ENCODE measurements at places on chromosomes 2 and 18.

DNA sequence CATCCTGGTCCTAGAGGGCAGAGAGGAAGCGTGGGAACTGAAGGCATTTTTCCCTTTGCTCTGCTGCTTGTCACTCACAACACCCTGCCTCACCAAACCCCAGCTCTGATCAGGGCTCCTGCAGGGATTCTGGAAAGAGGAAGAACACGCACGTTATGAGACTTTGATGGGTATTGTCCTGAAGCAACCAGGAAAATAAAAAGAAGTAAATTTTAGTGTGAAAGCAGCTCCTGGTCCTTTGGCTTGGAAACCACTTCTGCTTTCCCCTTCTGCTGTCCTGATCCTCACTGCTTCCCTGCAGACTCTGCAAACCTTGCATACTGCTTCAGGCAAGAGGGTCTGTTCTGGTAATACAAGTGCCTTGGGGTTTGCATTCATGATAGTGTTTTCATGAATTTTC is 164.1 kb downstream of the SLC8A1 start:
- H3K27me3 ChIP-seq = no peaks in the 10 kb centered on the region
- H3K4me3 ChIP-seq = no peak overlapping the region
- no peak overlapping the region for H3K27ac ChIP-seq
- DNase-seq = no peak
- no peaks in the 10 kb centered on the region for H3K36me3 ChIP-seq

DNA sequence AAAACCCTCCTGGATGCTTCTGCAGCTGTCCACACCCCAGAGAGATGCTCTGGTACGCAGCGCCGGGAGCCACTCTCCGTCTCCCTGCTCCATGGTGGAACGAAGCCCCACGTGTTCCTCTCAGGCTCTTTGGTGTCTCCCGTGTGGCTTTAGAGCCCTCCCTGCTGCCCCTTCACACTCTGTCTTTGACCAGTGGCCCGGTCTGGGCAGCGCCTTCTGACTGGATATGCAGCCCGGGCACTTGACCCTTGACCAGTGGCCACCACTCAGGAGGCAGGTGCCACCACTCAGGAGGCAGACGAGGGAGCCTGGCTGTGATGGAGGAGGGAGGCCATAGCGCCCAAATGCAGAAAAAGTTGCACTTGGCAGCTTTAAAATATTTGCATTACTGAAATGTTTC is 214.5 kb upstream of the SALL3 start:
- no peak for DNase-seq
- H3K27ac ChIP-seq = no peak overlapping the region
- H3K4me3 ChIP-seq = no peak overlapping the region
- H3K4me1 ChIP-seq = no peaks in the 10 kb centered on the region
- H3K27me3 ChIP-seq = no peaks in the 10 kb centered on the region
- no peaks in the 10 kb centered on the region for H3K36me3 ChIP-seq

- no peaks in the 10 kb centered on the region for H3K4me1 ChIP-seq
- no peak for DNase-seq
- no peak overlapping the region for H3K4me3 ChIP-seq
Measured at GRCh38 chr18:72194072-72194471, 350.1 kb downstream of the CBLN2 start.

- no peak overlapping the region for H3K4me3 ChIP-seq
- no peaks in the 10 kb centered on the region for H3K4me1 ChIP-seq
- no peaks in the 10 kb centered on the region for H3K36me3 ChIP-seq
- H3K27me3 ChIP-seq = peaks cover 19% of the 10 kb centered on the region
- no peak for DNase-seq
- no peak overlapping the region for H3K27ac ChIP-seq
Measured at GRCh38 chr2:183060571-183061231, 17.8 kb upstream of the DUSP19 start.

- no peak overlapping the region for H3K4me3 ChIP-seq
- H3K36me3 ChIP-seq = no peaks in the 10 kb centered on the region
- H3K27ac ChIP-seq = no peak overlapping the region
- no peaks in the 10 kb centered on the region for H3K4me1 ChIP-seq
Measured at GRCh38 chr2:16325016-16325975, 340.3 kb downstream of the CYRIA start.

GRCh38 chr2:63066265-63066664 is 15.6 kb downstream of the OTX1 start:
- no peak overlapping the region for H3K27ac ChIP-seq
- H3K27me3 ChIP-seq = peaks cover 50% of the 10 kb centered on the region
- H3K4me1 ChIP-seq = no peaks in the 10 kb centered on the region
- no peak overlapping the region for H3K4me3 ChIP-seq
- no peak for DNase-seq

DNA sequence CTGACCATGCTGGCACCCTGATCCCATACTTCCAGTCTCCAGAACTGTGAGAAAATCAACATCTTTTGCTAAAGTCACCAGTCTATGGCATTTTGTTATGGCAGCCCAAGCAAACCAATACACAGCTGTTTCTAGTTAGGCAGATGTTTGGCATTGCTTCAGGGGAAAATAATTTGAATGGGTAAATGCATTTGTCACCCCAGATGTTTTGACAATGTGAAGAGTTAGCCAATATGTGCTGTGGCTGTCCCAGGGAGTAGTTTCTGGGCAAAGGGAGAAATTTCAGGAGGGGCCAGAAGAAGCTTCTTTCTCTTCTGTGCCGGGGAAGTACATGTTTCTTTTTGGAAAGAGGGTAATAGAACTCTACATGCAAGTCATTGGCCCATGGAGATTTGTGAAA is 619.0 kb downstream of the SLC4A3 start:
- no peaks in the 10 kb centered on the region for H3K4me1 ChIP-seq
- no peaks in the 10 kb centered on the region for H3K36me3 ChIP-seq
- H3K27me3 ChIP-seq = no peaks in the 10 kb centered on the region
- DNase-seq = no peak
- H3K4me3 ChIP-seq = no peak overlapping the region

DNA sequence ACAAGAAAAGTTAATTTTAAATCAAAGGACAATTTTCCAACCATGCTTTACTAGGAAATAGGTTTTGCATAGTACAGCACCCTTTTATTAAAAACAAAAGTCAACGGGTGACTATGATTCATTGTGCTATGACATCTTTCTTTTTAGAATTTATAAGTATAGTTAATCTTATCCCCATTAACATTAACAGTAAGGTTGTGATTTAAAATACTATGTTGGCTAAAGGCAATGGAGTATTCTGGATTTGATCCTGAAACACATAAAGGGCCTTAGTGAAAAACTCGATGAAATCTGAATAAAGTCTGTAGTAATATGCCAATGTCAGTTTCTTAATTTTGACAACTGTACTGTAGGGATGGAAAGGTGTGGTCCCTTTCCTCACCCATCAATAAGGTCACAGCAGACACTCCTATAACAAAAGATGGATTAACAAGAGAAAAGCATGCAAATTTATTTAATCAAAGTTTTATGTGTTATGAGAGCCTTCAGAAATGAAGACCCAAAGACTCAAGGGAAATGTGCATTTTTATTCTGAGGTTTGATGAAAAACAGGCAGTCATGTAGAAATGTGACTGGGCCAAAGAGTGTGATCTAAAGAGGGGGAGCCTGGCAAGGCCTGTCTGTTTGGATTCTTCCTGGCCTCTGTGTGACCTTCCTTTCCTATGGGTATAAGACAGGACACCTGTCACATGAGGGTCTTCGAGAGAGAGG is 731.4 kb downstream of the TSN start:
- H3K4me3 ChIP-seq = no peak overlapping the region
- H3K27ac ChIP-seq = no peak overlapping the region
- DNase-seq = no peak
- no peaks in the 10 kb centered on the region for H3K27me3 ChIP-seq
- no peaks in the 10 kb centered on the region for H3K4me1 ChIP-seq

- H3K27ac ChIP-seq = no peak overlapping the region
- no peaks in the 10 kb centered on the region for H3K36me3 ChIP-seq
- no peaks in the 10 kb centered on the region for H3K27me3 ChIP-seq
- no peak overlapping the region for H3K4me3 ChIP-seq
Measured at GRCh38 chr2:132804051-132804450, 134.0 kb upstream of the LYPD1 start.

- no peak overlapping the region for H3K27ac ChIP-seq
- DNase-seq = no peak
- H3K36me3 ChIP-seq = no peaks in the 10 kb centered on the region
- H3K4me3 ChIP-seq = no peak overlapping the region
- H3K27me3 ChIP-seq = peaks cover 8% of the 10 kb centered on the region
- H3K4me1 ChIP-seq = no peaks in the 10 kb centered on the region
Measured at GRCh38 chr2:239688840-239689239, 288.0 kb upstream of the HDAC4 start.

DNA sequence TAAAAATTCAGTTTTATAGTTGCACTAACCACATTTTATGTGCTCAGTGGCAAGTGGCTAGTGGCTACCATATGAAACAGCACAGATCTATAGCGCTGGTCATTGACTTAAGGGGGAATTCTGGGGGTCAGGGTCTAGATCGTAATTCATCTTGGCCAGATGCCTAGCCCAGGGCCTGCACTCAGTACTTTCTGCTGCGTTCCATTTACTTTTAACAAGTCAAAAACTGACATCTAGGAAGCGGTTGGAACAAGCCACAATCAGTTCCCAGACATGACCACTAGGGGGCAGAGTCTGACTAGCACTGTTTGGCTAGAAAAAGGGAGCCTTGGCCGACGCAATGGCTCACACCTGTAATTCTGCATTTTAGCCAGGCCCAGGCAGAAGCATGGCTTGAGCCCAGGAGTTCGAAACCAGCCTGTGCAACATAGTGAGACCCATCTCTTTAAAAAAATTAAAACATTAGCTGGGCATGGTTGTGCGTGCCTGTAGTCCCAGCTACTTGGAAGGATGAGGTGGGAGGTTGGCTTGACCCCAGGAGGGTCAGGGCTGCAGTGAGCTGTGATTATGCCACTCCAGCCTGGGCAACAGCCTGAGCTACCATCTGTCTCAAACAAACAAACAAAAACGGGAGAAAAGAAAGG is 9.0 kb upstream of the TMBIM1 start:
- peaks cover 13% of the 10 kb centered on the region for H3K4me1 ChIP-seq
- peak overlapping the region; percentile 60 for H3K27ac ChIP-seq
- H3K36me3 ChIP-seq = no peaks in the 10 kb centered on the region
- H3K27me3 ChIP-seq = peaks cover 2% of the 10 kb centered on the region
- peak; percentile 95 for DNase-seq

DNA sequence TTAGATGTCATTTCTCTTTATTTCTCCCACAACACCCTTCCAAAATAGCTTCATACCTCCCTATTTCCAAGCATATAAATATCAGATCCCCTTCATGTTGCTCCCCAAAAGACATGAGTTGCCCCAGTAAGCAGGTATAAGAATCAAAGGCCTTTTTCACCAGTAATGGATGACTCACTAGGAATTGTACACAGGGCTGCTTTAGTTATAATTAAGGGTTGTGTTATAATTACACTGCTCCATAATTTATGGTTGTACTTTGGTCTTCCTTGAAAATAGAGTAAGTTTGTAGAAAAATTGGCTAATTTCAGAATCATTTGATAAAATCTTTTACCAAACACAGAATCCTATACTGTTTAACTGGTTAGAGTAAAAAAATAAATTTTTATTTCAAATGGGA is 8.8 kb upstream of the AQP4 start:
- no peaks in the 10 kb centered on the region for H3K4me1 ChIP-seq
- H3K4me3 ChIP-seq = no peak overlapping the region

DNA sequence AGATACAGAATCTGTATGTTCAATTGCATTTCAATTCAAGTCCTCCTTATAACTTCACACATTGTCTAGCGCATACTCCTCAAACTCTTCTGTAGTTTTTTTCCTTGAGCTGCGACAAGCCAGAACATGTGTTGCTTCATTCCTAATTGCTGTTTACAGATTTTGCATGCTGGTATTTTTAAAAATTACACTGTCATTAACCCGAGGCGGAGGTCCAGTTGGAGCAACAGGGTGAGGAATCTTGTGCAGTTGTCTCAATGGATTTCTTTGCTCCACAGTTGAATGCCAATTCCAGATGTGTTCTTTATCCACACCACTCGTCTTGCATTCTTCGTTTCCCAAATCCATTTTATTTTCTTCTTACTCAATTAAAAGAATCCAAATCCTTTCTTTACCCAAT is 16.4 kb upstream of the SERPINB13 start:
- H3K27me3 ChIP-seq = peaks cover 25% of the 10 kb centered on the region
- no peak for DNase-seq
- H3K4me3 ChIP-seq = no peak overlapping the region
- no peak overlapping the region for H3K27ac ChIP-seq

DNA sequence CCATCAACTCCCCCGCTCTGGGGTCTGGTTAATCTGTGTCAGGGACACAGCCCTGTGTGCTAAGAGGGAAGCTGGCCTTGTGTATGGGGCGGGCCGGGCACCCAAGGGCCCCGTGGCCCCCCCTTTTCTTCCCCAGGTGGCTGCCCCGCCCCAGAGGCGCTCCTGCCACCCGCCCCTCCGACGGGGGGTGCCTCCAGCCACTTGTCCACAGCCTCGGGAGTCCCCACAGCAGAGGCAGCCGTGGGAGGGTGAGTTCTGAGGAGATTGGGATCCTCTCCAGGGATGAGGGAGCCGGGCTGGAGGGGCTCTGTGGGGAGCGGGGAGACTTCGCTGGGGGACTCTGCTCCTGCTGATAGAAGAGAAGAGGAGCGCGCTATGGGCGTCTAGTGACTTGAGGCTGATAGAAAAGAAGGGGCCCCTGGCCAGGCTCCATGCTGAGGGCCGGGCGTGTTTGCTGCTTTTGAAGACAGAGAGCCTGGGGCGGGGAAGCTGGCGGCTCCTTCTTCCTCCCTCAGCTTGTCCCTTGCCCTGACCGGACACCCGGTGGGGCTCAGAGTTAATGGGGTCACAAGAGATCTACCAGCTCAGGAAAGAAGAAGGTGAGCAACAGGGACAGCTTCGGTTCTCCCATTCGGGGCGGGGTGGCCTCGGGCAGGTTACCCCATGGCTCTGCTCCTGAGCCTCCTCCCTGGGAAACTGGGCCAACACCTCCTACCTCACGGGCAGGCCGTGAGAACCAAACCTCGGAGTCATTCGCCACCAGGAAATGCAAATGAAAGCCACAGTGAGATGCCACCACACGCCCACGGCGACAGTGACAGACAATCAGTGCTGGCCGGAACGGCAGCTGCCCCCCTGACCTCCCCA is 89.4 kb upstream of the TAF1B start:
- peaks cover 60% of the 10 kb centered on the region for H3K4me1 ChIP-seq
- H3K27me3 ChIP-seq = peaks cover 22% of the 10 kb centered on the region
- H3K36me3 ChIP-seq = no peaks in the 10 kb centered on the region
- peak overlapping the region; percentile 94 for H3K27ac ChIP-seq
- DNase-seq = peak; percentile 44

- no peaks in the 10 kb centered on the region for H3K27me3 ChIP-seq
- peaks cover 74% of the 10 kb centered on the region for H3K36me3 ChIP-seq
- DNase-seq = no peak
- peaks cover 65% of the 10 kb centered on the region for H3K4me1 ChIP-seq
Measured at GRCh38 chr2:86443631-86444350, 2.6 kb downstream of the KDM3A start.

DNA sequence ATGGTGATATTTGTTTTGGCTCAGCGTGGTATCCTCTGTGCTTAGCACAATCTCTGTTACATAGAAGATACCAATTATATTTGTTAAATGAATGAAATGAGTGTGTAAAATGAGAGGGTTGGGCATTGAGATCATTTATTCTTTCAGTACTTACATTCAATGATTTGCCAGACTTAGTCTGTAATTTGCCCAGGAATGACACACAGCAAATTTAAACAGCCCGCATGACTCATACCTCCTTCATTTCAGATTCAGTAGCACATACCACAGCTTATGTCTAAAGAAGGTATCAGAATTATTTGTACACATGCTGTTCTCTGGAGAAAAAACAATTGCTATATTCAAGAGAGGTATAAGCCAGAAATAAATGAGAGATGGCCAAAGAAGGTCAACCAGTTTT is 37.0 kb downstream of the KLHL14 start:
- H3K27me3 ChIP-seq = peaks cover 5% of the 10 kb centered on the region
- H3K36me3 ChIP-seq = no peaks in the 10 kb centered on the region
- H3K27ac ChIP-seq = no peak overlapping the region
- DNase-seq = no peak
- H3K4me1 ChIP-seq = peaks cover 3% of the 10 kb centered on the region

All from activated CD4-positive, alpha-beta T cell treated with anti-CD3 and anti-CD28 coated beads, Interleukin-2, amount 10 ng/mL, durations not matched to agents 7 days and 5 days (primary cell).